HT1080 (cell line): ENCODE measurements at places on chromosomes 3 and 15. TPM values are rescaled to one million over a fixed set of nuclear protein-coding genes. Genes with fewer than 3 reads are reported as not detected.

- no peak for DNase-seq
Observed at GRCh38 chr3:129016720-129017483, 15.8 kb downstream of the EFCC1 start.

The RAB8B gene
- total RNA-seq: 10.8 and 15.7 TPM in 2 replicates

The ADAMTSL3 gene
- 0.03 TPM in 1 of 2 replicates, not detected in the other for total RNA-seq

GRCh38 chr15:67696087-67696486, 129.2 kb upstream of the SKOR1 start:
- DNase-seq: no peak

- no peak for DNase-seq
Observed at GRCh38 chr3:63390710-63391230, 112.7 kb downstream of the SYNPR start.

DNA sequence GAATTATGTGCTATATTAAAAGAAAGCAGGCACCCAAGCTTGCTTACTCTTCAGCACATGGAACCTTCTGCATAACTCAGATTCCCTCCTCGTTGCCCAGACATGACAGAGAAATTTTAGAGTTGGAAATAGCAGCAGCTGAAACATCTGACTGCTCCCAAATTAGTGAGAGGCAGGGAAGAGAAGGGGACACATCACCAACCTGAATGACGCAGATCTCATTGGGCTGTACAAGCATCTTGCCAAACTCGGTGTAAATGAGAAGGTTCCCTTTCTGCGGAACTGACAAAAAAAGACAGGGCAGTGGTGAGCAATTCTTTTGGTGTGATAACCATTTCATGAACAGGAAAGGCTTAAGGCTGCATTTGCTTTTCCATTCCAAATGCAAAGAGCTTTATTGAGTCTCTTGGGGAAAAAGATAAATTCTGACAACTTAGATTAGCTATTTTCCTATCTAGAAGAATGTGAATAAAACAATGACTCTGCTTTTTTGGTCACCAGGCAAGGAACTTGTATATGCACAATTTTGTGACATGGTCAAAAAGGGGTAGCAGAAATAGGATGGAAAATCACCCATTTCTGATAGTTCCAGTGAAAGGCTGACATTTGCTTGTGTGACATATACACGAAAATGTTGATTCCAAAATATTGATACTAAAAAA, 35.1 kb downstream of the HGD start:
- DNase-seq: no peak

The ACAD11 gene
- 13.8 and 20.2 TPM in 2 replicates for total RNA-seq
